Islet precursor cell (in vitro differentiated cells): ENCODE measurements at places on chromosomes 3 and 15.

- no peak for DNase-seq
Observed at GRCh38 chr3:129855832-129856419, 37.6 kb downstream of the TMCC1 start.

DNA sequence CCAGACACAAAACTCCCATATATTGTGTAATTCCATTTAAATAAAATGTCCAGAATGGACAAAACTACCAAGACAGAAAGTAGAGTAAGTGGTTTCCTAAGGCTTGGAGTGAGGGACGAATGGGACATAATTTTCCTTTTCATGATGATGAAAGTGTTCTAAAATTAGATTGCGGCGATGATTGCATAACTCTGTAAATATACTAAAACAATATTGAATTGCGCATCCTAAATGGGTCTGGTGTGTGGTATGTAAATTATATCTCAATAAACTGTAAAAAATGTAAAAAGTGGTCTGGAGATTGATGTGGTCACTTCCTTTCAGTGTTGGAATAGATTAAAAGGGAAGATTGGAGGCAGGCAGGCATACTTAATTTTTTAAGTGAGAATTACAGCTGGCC lies 105.9 kb upstream of the KCNAB1 start:
- no peak for DNase-seq

DNA sequence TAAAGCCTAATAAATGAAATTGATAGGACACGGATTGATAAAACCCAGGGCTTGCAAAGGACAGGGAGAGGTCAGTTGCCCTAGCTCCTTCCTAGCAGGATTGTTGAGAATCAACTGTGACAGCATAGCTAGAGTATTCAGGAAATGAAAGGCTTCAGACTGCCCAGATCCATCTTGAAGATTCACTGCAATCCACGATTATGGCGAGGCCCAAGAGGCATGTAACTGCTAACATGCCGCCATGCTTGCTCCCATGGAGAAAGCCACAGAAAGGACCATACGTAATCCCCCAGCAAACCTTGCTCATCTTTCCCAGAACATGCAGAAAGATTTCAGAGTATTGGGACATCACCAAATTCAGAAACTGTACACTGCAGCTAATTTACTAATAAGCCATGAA lies 41.3 kb downstream of the MYH15 start:
- DNase-seq: no peak

DNA sequence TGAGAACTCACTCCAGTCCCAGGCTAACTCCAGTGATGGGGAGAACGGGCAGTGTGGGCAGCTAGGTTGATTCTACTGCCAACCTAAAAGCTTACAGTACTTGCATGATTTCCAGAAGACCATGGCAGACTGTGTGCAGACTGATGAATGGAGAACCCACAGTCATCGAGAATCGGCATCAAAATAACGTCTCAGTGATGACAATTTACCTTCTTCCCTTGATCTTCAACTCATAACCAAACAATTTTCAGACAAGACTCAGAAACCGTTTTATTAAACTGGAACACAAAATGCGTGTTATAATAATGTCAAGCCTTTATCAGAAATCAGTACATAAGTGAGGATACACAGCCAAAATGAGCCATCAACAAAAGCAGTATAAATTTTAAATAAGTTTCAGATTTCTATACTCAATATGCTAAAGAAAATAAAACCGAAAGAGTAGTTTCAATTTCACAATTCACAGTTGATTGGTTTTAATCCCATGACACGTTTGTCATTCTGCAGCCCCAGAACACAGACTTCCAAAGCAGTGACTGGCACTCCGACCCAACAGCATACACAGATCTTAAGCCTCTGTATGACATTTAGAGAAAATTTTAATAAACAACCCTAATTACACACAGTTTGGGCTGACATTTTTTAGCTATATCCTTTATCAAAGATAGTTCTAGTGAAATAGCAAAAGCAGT lies 54.5 kb downstream of the ZMAT3 start:
- DNase-seq: no peak

DNA sequence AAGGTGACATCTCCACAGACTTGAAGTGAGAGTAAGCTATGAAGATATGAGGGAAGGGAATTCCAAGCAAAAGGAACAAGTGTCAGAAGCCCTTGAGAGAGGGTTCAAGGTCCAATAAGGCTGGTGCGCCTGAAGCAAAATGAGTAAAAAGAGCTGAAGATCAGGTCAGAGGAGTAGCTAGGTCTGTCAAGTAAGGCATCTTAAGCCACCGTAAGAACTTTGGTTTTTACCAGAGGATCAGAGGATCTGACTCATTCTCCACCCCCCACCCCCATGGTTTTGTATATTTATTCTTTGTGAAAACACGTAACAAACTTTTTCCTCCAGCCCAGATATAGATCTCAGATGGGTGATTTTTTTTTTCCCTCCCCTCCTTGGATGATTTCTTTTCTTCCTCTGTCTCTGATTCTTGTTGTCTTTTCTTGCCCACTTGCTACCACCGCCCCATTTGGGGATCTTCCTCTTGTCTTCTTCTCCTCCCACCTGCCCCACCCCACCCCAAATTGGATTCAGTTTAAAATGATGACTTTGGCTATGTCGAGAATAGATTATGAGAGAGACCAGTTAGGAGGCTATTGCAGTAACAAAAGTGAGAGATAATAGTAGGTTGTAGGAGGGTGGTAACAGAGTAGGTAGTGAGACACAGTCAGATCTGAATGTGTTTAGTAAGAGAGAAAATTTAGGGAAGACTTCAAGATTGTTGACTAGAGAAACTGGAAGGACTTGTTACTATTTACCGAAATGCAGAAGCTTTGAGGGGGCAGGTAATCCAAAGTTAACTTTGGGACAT lies 6.1 kb downstream of the TRMT10C start:
- no peak for DNase-seq

DNA sequence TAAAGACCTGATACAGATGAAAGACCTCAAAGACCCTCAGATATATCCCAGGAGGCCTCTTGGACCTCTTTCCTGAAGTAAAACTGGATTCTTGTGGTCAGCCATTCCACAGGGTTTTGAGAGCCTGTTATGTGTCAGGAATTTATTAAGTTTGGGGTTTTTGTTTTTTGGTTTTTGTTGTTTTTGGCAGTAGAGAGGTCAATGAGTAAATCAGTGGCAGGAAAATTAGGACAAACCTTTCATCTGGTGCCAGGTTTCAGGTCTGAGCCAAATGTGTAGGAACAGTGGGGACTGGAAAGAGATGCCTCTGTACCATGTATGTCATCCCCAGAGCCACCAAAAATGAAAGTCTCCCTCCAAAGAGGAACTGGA lies 520.4 kb upstream of the MDFIC2 start:
- DNase-seq: no peak

- DNase-seq: no peak
Observed at GRCh38 chr3:171516765-171517164, 56.6 kb upstream of the TNIK start.

DNA sequence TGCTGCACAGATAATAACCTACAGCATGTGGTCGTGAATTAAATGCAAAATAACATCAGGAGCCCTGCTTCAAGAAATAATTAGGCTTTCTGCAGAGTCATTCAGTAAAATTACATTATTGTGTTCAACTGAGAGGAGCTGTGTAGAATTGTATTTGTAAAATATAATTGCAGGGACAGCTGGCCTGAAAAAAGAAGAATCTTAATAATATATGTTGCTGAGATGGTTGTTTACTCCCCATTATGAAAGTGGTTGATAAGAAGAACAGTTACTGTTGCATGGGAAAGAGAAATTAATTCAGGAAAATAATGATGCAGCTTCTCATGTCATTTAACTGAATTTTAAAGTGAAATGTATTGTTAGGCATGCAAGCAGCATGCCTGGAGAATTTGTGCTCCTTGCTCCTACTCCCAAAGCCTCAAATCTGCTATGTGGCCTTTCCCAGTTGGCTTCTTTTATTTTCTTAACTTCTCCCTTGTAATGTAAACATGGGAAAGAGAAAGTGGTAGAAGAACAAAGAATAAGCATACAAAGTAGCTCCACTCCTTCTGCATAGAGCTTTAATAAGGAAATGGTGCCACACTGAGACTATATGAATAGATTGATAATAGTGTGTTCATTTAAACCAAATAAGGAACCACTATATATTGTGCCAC lies 100.1 kb downstream of the VGLL3 start:
- no peak for DNase-seq

DNA sequence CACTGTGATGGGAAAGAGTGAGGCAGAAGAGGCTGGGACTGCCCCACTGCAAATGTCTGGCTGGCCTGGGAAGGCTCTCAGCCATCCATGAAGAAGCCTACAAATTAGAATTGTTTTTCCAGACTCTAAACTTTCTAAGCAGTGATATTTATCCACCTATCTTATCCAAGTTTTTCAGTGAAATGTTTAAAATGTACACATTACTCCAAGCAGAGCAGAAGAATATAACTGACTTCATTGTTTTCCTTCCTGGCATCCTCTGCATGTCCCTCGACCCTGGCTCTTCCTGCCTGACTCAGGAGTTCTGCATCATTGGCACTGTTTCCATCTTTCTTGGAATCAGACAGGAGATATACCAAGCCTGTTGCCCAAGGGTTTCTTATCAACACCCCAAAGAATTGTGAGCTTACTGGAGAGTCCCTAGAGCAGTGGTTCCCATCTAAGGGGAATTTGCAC lies 401.5 kb upstream of the PROK2 start:
- no peak for DNase-seq

DNA sequence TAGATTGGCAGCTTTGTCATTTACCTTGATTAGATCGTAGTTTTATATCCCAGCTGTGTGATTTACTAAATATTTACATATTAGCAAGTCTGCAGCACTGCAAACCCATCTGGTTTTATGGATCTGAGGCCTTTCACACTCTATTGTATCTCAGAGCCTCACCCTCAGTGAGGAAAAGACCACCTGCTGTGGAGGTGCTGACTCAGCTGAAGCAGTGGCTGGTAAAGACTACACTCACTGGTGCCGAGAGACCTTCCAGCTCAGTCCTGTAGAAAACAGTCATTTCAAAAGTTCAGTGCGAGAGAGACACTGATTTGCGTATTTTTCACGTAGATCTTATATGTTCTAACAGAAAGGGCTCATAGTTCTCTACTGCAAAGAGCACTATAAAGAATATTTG lies 307.8 kb upstream of the TPM1 start:
- DNase-seq: no peak

- no peak for DNase-seq
Observed at GRCh38 chr3:17243621-17244020, 358.9 kb downstream of the PLCL2 start.

DNA sequence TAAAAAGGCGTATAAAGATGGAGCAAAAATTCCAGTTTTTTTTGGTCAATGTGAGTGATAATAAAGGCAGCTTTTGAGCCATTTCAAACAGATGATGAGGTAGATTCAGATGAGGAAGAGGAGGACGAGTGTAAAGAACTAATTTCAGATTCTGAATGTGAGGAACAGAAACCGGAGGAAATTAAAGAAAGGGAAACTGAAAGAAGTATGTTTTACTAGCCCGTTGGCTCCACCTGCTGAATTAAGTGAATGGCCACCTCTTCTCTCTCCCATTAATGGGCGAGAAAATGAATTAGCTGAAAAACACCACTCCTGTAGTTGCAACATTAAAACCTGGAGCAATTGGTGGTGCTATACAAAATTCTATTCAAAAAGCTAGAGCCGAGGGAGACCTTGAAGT lies 55.4 kb downstream of the CYP19A1 start:
- DNase-seq: no peak

GRCh38 chr3:12187448-12188327 lies 29.0 kb upstream of the TIMP4 start:
- DNase-seq: no peak

- DNase-seq: no peak
Observed at GRCh38 chr3:51141573-51141972, 243.5 kb upstream of the MANF start.

DNA sequence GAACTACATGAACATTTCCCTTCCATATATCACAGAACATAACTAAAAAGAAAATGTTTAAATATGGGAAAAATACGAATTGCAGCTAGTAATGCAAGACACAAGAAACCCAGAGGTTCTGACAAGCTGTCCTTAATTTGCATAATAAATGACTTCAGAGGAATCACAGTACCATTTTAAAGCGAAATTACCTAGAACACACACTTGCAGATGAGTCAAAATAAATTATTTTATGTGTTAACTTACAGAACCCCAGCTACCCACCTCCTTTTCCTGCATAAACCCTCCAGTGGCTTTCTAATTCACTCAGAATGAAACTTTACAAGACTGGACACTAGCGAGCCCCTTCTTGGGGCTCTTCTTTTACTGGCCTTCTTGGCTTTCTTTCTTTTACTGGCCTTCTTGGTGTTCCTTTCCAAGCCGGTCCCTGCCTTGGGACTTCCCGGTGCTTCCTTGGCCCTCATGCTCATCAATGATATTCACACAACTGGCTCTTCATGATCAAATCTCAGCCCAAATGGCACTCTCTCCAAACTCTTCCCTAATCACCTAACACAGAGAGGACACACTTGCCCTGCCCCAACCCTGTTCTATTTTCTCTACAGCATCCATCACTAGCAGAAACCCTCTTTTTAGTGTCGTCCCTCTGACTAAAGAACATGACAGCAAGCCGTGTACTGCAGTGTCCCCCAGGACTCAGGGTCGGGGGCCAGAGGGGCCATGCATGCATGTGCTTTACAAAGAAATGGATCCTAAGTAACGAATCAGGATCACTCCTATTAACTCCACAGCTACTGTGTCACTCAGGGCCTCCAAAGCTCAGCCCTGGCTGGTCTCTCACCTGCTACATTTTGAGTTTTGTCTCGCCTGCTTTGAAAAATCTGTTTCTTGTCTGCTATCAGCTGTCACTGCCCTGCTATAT lies 4.8 kb downstream of the CHSY1 start:
- no peak for DNase-seq

GRCh38 chr3:40129981-40130380 lies 179.5 kb upstream of the EIF1B start:
- DNase-seq: no peak

- peak; percentile 93 for DNase-seq
Observed at GRCh38 chr15:89197503-89197971, 23.8 kb downstream of the RLBP1 start.

GRCh38 chr15:55366981-55367380 lies 41.2 kb downstream of the CCPG1 start:
- DNase-seq: no peak

DNA sequence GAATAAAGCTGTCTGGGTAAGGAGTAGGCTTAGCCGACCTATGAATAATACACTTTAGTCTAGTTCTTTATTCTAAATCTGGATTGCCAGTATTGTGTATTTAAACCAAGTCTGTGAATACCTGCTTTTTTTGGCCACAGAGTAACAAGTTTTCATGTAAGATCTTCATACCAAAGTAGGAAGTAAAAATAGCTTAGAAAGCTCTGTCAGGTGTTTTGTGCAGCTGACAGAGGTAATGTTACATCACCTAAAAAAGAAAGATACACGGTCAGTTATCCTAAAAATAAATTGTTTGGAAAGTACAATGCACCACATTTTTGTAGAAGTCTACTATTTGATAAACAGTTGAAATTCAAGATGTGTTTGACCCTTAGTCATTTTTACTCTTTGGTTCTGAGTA lies 16.5 kb downstream of the CALML4 start:
- DNase-seq: no peak

GRCh38 chr15:58332676-58333400 lies 99.0 kb upstream of the LIPC start:
- no peak for DNase-seq
